ENCODE measurements at places on chromosomes 16 and 17.
A peak's percentile ranks its signal among the peaks of the same experiment; 100 is the strongest.

DNA sequence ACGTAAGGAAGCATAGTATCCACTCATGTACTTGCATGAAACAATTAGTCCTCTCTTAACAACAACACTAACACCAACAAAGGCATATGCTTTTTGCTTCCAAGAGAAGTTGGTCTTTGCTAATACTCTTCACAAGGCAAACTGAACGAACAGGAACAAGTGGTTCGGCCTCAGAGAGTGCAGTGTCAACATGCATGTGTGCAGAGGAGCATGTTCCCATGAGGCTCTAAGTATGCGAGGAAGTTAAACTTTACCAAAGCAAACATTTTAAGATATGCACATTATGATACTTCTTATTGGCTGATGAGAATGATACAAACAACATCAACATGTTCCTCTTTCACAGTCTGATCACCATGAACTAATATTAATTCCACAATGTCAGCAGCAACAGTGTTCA is 285.3 kb upstream of the IRX5 start:
- DNase-seq = no peak

GRCh38 chr17:19005137-19005773 is 691 bp upstream of the FAM83G start:
- no peak for DNase-seq

GRCh38 chr16:69922200-69922599 is 28.9 kb upstream of the CLEC18A start:
- DNase-seq = no peak

GRCh38 chr17:14316126-14316832 is 15.4 kb downstream of the HS3ST3B1 start:
- no peak for DNase-seq

DNA sequence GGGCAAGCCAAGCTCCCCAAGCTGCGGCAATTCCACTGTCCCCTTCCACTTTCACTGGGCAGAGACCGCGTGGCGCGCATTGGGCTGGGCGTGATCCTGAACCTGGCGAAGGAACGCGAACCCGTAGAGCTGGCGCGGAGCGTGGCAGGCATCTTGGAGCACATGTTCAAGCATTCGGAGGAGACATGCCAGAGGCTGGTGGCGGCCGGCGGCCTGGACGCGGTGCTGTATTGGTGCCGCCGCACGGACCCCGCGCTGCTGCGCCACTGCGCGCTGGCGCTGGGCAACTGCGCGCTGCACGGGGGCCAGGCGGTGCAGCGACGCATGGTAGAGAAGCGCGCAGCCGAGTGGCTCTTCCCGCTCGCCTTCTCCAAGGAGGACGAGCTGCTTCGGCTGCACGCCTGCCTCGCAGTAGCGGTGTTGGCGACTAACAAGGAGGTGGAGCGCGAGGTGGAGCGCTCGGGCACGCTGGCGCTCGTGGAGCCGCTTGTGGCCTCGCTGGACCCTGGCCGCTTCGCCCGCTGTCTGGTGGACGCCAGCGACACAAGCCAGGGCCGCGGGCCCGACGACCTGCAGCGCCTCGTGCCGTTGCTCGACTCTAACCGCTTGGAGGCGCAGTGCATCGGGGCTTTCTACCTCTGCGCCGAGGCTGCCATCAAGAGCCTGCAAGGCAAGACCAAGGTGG is 9.8 kb downstream of the SARM1 start:
- DNase-seq = no peak

- no peak for DNase-seq
These were observed 23.5 kb downstream of the ZNF276 start for GRCh38 chr16:89744813-89745212.

DNA sequence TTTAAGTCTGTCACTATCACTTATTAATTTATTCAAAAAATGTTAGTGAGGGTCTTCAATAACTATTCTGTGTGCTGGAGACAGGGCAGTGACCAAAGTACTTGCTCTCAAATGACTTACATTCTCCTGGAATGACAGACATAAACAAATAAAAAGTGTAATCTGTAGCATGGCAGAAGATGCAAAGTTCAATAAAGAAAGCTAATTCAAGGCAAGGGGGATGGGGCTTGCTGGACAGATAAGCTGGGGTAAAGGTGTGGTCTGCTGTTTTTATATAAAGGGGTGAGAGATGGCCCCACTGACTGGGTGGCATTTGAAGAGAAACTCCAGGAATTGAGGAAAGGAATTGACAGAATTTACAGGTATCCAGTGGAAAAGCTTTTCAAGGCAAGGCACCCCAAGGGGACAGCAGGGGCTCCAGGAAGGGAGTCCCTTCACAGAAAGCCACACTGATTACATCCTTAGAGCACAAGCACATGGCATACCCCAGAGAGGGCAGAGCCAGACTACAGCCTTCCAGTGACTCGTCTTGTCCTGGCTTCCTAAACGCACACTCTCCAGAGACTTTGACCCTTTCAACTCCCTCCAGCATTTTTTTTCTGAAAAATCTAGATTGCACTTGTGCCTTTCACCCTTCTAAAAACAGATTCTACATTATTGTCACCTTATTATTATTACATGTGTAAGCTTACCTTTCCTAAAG is 123.7 kb upstream of the HS3ST3A1 start:
- DNase-seq = no peak

DNA sequence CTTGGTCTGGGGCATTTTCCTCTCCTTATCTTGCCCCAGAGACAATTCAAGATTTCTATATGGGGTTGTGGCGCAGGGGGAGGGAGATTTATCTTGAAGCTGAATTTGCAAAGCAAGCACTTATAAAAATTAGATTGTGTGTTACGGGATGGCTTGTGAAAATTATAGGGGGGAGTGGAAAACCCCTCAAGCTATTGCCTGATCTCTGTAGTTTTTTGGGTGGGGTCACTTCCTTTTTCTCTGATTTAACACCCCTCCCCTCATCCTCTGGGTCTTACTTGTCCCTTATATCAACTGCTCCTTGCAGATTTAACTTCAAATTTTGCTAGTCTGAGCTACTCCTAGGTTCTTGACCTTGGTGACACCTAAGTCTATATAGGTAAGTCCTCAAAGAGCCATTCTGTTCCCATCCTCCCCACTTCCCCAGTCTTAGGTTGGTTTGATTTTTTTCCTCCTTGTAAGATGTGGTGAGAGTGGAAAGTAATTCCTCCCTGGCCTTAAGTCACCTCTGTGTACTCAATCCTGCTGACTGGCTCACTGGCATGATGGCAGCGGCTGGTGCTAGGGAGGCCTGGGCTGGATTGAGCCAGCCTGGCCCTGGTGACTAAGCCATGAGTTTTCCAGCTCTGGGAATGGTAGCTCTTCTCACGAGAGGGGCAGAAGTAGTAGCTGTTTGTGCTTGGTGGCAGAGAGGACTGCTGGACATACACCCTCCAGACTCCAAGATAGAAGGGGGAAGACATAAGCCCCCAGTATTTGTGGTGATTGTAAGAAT is 2.3 kb downstream of the ARL4D start:
- no peak for DNase-seq

GRCh38 chr16:71746442-71747046 is 22.0 kb upstream of the PHLPP2 start:
- DNase-seq = peak; percentile 80

GRCh38 chr16:16850274-16850673 is 471.3 kb downstream of the NPIPA7 start:
- no peak for DNase-seq

DNA sequence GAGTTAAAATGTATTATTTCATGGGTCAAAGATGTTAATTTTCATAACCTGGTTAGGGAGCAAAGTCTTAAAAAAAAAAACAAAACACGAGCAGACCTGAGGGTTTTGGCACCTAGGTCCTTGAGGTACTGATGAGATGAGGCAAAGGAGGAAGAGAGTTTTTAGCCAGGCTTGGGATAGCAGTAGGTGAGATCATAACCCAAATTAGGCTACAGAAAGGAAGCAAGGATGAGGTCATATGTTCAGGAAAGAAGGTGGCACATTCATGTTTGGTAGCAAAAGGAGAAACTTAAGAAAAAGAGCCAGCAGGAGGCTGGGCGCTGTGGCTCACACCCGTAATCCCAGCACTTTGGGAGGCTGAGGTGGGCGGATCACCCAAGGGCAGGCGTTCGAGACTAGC is 2.8 kb downstream of the ATXN1L start:
- DNase-seq = no peak

DNA sequence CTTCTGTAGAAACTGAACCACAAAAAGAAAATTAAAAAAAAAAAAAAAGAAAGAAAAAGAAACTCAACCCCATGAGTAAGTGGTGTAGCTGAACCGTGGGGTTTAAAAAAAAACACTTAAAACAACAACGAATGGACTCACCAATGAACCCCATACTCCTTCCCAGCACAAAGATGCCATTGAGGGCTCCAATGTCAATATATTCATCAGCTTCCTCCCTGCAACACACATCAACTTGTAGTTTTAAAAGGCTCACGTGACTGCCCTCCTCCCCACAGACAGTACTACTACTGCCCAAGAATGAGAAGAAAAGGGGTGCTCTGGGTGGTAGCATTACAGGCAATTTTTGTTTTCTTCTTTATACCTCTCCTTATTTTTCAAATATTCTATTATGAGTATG is 3.3 kb upstream of the KLHL11 start:
- DNase-seq = no peak

DNA sequence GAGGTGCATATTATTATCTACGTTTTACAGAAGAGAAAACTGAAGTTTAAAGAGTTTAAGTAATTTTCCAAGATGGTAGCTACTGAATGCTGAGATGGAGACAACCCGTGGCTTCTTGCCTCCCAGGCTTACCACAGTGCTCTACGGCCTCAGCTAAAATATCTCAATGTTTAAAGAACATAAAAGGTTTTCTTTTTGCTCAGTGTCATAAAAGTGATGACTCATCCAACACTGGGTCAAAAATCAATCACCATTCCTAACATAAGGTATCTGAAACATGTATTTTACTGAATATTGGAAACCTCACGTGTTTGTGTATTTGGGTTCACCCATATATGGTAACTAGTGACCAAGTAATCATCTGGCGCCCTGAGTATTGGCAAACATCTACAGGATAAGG is 18.4 kb downstream of the ABCA9 start:
- no peak for DNase-seq

DNA sequence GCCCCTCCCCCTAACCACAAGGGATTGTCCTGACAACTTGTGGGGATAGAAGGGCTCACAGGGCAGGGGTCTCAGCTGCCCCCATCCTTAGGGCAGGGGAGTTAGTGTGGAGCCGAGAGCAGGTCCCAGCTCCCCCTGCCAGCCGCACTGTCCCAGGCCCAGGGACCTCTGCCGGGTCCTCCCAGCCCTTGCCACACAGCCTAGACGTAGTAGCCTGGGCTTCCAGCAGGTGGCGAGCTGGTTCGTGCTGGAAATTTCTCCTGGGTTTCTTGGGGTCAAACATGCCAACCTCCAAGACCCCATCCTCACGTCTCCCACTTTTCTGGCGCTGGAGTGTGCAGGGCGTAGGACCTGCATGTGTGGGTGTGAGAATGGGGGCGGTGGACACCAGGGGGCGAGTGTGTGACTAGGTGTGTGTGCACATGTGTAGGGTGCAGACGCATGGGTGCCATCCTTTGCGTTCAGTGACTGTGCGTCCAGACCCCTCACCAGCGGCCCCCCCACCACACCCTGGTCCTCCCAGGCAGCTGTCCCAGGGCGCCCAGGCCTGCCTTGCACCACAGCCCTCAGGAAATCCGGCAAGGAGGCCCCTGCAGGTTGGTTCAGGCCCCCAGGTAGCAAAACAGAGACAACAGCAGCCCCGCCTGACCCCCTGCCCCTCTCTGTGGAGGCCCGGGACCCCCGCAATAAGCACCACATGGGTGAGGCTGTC is 29.5 kb downstream of the SBK1 start:
- no peak for DNase-seq

GRCh38 chr17:6683081-6683684 is 30.0 kb downstream of the SLC13A5 start:
- DNase-seq = no peak

DNA sequence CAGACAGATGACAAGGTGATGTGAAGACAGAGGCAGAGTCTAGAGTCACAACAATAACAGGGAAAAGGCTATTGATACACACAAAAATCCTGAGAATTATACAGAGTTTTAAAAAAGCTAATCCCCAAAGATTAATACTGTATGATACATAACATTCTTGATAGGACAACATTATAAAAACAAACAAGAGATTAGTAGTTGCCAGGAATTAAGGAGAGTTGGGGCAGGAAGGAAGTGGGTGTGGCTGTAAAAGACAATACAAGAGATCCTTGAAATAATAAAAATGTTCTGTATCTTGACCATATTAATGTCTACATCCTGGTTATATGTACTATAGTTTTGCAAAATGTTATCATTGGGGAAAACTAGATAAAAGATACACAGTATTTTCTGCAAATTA is 309.5 kb upstream of the PMFBP1 start:
- DNase-seq = no peak

DNA sequence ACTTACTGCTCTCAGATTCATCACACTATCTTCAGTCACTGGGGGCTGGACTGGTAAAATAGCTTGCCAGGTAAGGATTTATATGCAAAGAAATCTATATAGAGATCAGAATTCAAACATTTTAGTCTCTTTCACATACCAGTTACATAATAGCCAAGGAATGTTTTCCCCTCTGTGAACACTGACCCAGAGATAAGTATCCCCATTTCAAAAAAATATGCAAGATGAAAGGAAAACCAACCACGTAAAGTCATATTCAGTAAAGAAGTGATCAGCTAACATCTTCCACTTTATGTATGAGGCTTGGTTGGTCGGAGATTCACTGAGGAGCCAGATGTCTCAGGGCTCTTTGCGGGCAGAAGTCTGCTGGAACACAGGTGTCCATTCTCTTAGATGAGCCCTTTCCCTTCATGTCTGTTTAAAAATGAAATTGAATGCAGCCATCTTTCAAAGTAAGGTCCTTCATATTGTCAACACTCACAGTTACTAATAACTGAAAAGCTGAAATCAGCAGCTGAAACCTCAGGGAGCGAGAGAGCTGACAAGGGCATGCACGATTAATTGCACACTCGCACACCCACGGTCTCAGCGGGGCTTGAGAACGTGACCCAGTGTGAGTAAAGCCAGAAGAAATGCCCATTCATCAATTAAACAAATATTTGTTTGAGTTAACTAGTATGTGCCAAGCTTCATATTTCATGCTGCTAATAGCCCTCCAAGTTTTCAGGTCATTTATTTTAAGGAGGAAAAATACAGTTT is 161.2 kb downstream of the MRTFB start:
- DNase-seq = no peak

- no peak for DNase-seq
These were observed at the start of gene ARHGDIG for GRCh38 chr16:280552-280951. Gene ARHGDIG, plus strand, starts transcription at chr16:280591. Its CDS starts 90 bp downstream, at chr16:280681.

GRCh38 chr16:30335598-30336474 is 19.3 kb downstream of the CD2BP2 start:
- peak; percentile 23 for DNase-seq

GRCh38 chr16:69381231-69381630 is 4.6 kb downstream of the TERF2 start:
- DNase-seq = no peak

DNA sequence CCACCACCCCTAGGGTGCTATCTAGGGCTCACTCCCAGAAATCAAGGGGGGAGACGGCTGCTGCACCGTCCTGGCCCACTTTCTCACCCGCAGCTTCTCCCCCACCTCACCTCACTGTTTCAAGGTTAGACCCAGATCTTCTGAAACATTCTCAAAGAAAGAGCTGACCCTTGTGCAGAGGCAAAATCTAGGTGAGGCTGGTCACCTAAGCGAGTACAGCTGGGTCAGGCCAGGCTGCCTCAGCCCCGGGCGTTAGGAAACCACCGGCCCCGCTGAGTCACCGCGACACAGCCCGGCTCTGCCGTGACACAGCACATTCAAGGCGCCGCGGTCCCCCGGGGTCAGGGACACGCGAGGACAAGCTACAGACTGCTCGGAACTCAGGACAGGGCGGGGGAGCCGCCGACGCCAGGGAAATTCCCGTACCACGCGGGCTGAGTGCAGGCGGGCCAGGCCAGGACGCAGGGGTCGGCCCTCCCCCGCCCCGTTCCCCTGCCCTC is 27.1 kb downstream of the GNPTG start:
- DNase-seq = peak; percentile 92

- no peak for DNase-seq
These were observed 24.7 kb downstream of the KDM8 start for GRCh38 chr16:27228045-27228444.

Measured in hematopoietic multipotent progenitor cell treated with erythropoietin and hydrocortisone succinate and interleukin-3 and kit ligand, for 15 days (in vitro differentiated cells).